ENCODE measurements at places on chromosomes 12 and 14. TPM values are rescaled to one million over a fixed set of nuclear protein-coding genes. Genes with fewer than 3 reads are reported as not detected.

DNA sequence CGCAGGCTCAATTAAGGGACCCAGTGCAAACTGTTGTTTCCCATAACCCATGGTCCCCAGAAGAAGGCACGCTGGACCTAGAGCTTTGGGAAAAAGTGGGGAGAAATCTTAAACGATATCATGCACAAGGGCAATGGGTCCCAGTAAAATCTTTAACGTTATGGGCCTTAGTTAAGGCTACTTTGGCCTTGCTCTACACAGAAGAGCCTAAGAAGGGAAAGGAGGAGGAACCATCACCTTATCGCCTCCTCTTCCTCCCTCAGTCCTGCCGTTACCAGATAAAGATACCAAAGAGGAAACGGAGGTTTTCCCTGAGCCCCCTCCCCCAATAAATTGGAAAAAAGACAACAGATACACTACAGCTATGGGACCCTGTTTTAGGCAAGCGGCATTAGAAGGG, 116.9 kb downstream of the PPHLN1 start:
- no peak for DNase-seq

- DNase-seq = no peak
Observed at GRCh38 chr14:75634848-75635247, 25.8 kb downstream of the ERG28 start.

The EML5 gene
- total RNA-seq = 6.0 TPM

DNA sequence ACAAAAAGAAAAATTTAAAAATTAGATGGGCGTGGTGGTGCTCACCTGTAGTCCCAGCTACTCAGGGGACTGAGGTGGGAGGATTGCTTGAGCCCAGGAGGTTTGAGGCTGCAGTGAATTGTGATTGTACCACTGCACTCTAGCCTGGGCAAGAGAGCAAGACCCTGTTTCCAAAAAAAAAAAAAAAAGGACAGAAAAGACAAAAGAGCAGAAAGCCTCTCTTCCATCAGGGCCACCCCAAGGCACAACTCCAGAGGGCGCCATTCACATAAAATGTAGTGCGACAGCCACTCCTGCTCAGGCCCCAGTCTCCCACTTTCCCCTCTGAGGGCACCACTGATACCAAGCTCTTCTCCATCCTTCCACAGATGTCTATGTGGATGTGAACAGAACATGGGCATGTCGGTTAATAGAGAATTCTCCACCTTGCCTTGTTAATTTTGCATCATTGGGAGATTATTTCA, 41.8 kb downstream of the DGLUCY start:
- DNase-seq = no peak

The ADAMTS20 gene
- total RNA-seq = 0.33 TPM

DNA sequence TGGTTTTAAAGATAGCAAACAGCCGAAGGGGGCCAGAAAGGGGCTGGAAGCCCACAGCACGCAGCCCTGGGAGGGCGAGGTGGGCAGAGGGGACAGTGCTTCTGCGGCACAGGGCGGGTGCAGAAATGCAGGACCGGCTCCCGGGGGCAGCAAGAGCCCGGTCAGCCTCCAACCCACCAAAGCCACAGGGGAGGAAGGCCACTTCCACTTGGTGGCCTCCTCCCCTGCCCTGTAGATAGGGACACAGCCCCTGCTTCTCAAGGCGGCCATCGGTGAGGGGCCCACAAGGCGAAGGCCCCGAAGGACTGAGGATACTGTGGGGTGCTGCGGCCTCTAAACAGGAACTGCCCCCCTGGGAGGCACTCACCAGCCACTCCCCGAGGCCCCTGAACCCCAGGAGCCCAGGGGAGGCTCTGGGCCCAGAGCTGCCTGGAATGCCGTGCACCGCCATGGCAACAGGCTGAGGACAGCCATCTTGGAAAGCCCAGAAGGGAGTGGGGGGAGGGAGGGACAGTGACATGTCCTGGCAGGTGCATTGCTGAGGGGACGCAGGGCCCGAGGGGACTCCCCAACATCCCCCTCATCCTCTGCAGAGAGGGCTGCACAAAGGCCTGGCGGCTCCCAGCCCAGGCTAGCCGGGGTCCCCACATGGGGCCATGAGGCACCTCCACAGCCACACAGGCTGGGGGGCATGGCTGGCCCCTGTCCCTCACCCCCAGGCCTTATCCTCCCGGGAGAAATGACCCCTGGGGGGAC, 114.7 kb downstream of the NCOR2 start:
- no peak for DNase-seq

Measured in progenitor cell of endocrine pancreas (in vitro differentiated cells).